GM23338 (cell line): ENCODE measurements at places on chromosomes 16 and 17. TPM values are rescaled to one million over a fixed set of nuclear protein-coding genes. Genes with fewer than 3 reads are reported as not detected.
A peak's percentile ranks its signal among the peaks of the same experiment; 100 is the strongest.

- H3K36me3 ChIP-seq = no peaks in the 10 kb centered on the region
- H3K27ac ChIP-seq = no peak overlapping the region
- no peaks in the 10 kb centered on the region for H3K4me1 ChIP-seq
- H3K4me3 ChIP-seq = peak overlapping the region; percentile 75
- peaks cover 56% of the 10 kb centered on the region for H3K27me3 ChIP-seq
These were observed 637 bp downstream of the PLCG2 start for GRCh38 chr16:81779536-81780320.

GRCh38 chr17:7321466-7321865 lies 6.3 kb upstream of the GPS2 start:
- DNase-seq = no peak
- H3K4me1 ChIP-seq = no peaks in the 10 kb centered on the region; the same call in 1 of the 2 replicates
- no peaks in the 10 kb centered on the region for H3K27me3 ChIP-seq
- H3K36me3 ChIP-seq = peaks cover 34% of the 10 kb centered on the region
- H3K4me3 ChIP-seq = no peak overlapping the region
- no peak overlapping the region for H3K27ac ChIP-seq

DNA sequence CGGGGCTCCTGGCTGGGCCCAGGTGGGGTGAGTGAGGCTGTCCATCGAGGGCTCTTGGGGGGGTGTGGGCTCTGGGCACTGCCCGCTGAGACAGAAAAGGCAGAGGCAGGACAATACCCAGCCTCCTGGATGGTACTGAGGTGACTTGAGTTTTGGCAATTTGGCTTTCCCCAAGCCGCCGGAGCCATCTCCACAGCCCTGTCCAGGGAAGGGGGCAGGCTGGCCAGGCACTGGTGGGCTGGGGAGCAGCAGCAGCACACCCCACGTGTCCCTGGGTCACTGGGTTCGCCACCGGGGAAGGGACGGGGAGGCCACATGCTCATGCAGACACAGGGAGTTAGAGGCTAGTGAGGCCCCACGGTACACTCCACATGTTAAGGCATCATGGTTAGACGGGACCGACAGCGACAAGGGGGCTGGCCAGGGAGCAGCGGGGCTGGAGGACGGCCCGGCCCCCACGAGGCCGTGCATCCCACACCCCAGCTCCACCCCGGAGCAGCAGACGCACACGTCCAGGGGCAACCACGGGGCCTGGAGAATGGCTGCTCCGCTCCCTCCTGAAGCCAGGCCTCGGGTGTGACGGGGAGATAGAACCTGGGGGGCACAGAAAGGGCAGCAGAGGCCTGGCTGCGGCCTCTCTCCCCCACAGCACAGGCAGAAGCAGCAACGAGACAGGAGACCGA lies 3.0 kb downstream of the ARHGDIA start:
- peak overlapping the region; percentile 91; the same call in 1 of the 2 replicates for H3K27ac ChIP-seq
- peaks cover 12% of the 10 kb centered on the region for H3K4me1 ChIP-seq
- no peak overlapping the region for H3K4me3 ChIP-seq
- H3K36me3 ChIP-seq = 0 out of 2 replicates have a peak, but pooled peaks cover 6% of the 10 kb centered on the region

GRCh38 chr17:80195671-80196529 lies 24.2 kb downstream of the SGSH start:
- DNase-seq = peak; percentile 72
- H3K27me3 ChIP-seq = no peaks in the 10 kb centered on the region
- H3K36me3 ChIP-seq = no peaks in the 10 kb centered on the region
- no peaks in the 10 kb centered on the region for H3K4me1 ChIP-seq

GRCh38 chr17:58059141-58059540 lies 24.1 kb upstream of the DYNLL2 start:
- no peak overlapping the region for H3K27ac ChIP-seq
- H3K4me3 ChIP-seq = no peak overlapping the region
- peak; percentile 64 for DNase-seq
- no peaks in the 10 kb centered on the region for H3K27me3 ChIP-seq
- H3K4me1 ChIP-seq = no peaks in the 10 kb centered on the region

DNA sequence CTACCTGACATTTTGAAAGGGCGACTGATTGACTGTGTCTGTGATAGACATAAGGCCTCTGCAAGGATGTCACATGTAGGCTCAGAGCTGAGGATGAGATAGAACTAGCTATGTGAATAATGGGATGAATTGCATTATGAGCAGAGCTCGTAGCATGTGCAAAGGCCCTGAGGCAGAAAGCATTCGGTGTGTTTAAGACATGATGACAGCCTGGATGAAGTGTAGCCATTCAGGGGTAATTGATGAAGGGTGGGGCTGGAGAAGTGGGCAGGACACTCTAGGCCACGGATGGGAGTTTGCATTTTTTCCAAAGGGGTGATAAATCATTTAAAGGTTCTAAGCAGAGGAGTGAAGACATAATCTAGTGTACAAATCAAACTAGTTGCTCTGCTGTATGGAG lies 62.6 kb downstream of the USP43 start:
- H3K4me1 ChIP-seq = no peaks in the 10 kb centered on the region
- DNase-seq = no peak
- no peak overlapping the region for H3K4me3 ChIP-seq
- no peaks in the 10 kb centered on the region for H3K27me3 ChIP-seq
- no peak overlapping the region for H3K27ac ChIP-seq
- 0 out of 2 replicates have a peak, but pooled peaks cover 11% of the 10 kb centered on the region for H3K36me3 ChIP-seq

GRCh38 chr17:75603123-75603522 lies 15.5 kb downstream of the MYO15B start:
- H3K27ac ChIP-seq = no peak overlapping the region
- no peaks in the 10 kb centered on the region for H3K27me3 ChIP-seq
- DNase-seq = no peak
- H3K36me3 ChIP-seq = no peaks in the 10 kb centered on the region
- H3K4me3 ChIP-seq = no peak overlapping the region

- H3K36me3 ChIP-seq = no peaks in the 10 kb centered on the region
- peaks cover 8% of the 10 kb centered on the region for H3K4me1 ChIP-seq
- no peaks in the 10 kb centered on the region for H3K27me3 ChIP-seq
- DNase-seq = no peak
- no peak overlapping the region for H3K4me3 ChIP-seq
These were observed 49.7 kb upstream of the ARL4D start for GRCh38 chr17:43349142-43349541.

- H3K27me3 ChIP-seq = no peaks in the 10 kb centered on the region
- no peak overlapping the region for H3K27ac ChIP-seq
- H3K36me3 ChIP-seq = no peaks in the 10 kb centered on the region
- no peak for DNase-seq
- H3K4me3 ChIP-seq = no peak overlapping the region
- H3K4me1 ChIP-seq = peaks cover 28% of the 10 kb centered on the region
These were observed 52.8 kb downstream of the TOX3 start for GRCh38 chr16:52494145-52494544.

GRCh38 chr17:28745786-28746411 lies 2.1 kb downstream of the TRAF4 start:
- H3K36me3 ChIP-seq = peaks cover 22% of the 10 kb centered on the region
- H3K27ac ChIP-seq = peak overlapping the region; percentile 99
- peak; percentile 60 for DNase-seq
- H3K4me3 ChIP-seq = peak overlapping the region; percentile 93
- no peaks in the 10 kb centered on the region for H3K27me3 ChIP-seq

GRCh38 chr17:74337834-74338500 lies 11.9 kb downstream of the KIF19 start:
- H3K4me1 ChIP-seq = no peaks in the 10 kb centered on the region
- H3K36me3 ChIP-seq = no peaks in the 10 kb centered on the region
- DNase-seq = no peak
- no peaks in the 10 kb centered on the region for H3K27me3 ChIP-seq

GRCh38 chr17:2064520-2064971 lies 9.6 kb downstream of the HIC1 start:
- H3K4me3 ChIP-seq = no peak overlapping the region
- H3K27me3 ChIP-seq = peaks cover 15% of the 10 kb centered on the region
- no peak overlapping the region for H3K27ac ChIP-seq
- DNase-seq = no peak
- H3K4me1 ChIP-seq = peaks cover 27% of the 10 kb centered on the region
- H3K36me3 ChIP-seq = no peaks in the 10 kb centered on the region

Gene ATAD5
- total RNA-seq = 22.7 and 24.2 TPM in 2 replicates

Gene IQCK
- total RNA-seq = 7.9 and 10.0 TPM in 2 replicates

Gene JPH3
- total RNA-seq = 35.2 and 38.3 TPM in 2 replicates

Gene CMTM2
- total RNA-seq = not detected in 2 replicates

Gene HSF4
- 1.3 TPM in 1 of 2 replicates, not detected in the other for total RNA-seq

Gene TNP2
- total RNA-seq = not detected in 2 replicates

Gene ORC6
- total RNA-seq = 71.5 and 75.7 TPM in 2 replicates

Gene BRICD5
- total RNA-seq = 3.8 and 5.3 TPM in 2 replicates

Gene HOXB3
- 0.17 TPM in 1 of 2 replicates, not detected in the other for total RNA-seq

Gene CDH1
- 142 TPM in 2 replicates for total RNA-seq

Gene MYH3
- 1.1 and 1.8 TPM in 2 replicates for total RNA-seq

Gene PLA2G10
- 0.19 and 0.94 TPM in 2 replicates for total RNA-seq

Gene CDH5
- total RNA-seq = not detected in 2 replicates

Gene HSD17B2
- total RNA-seq = not detected in 2 replicates

Gene SRL
- not detected in 2 replicates for total RNA-seq
